Stimulated activated CD8-positive, alpha-beta memory T cell treated with anti-CD3 and anti-CD28 coated beads, Interleukin-2, amount 100 ng/mL, for 1 hour (primary cell): ENCODE measurements at places on chromosomes 6 and 20.

DNA sequence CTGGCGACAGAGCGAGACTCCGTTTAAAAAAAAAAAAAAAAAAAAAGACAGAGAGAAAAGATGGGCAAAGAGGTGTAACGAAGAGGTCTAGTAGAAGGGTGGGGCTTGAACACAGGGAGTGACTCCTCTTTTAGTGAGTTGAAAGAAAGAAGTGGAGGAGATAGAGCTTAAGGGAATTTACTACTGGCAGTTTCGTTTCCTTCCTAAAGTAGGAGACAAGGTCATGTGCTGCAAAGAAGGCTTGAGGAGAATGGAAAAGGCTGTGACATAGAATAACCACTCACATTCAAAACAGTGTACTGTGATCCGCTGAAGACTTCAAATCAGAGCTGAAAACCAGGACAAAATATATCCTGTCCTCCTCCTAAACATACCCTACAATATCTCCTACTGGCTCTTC is 63.8 kb upstream of the EIF2S2 start:
- no peak for DNase-seq

GRCh38 chr6:13184089-13184468 is 144.3 kb downstream of the TBC1D7 start:
- DNase-seq = no peak

DNA sequence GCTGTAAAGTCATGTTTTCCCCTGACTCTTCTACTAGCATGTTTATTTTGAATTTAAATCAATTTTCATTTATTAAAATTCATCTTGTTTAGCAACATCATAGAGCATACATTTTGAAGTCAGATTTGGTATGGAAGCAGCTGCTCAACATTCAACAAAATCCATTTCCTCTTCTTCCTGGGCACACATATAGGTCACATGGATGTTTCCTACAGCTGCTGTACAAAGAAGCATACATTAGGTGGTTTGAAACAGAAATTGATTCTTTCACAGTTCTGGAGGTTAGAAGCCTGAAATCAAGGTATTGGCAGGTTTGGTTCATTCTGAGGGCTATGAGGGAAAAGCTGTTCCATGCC is 495.2 kb downstream of the RFPL4B start:
- DNase-seq = no peak

GRCh38 chr6:46419576-46420002 is 71.7 kb downstream of the RCAN2 start:
- no peak for DNase-seq

GRCh38 chr20:25686081-25687067 is 10.3 kb downstream of the ZNF337 start:
- no peak for DNase-seq

DNA sequence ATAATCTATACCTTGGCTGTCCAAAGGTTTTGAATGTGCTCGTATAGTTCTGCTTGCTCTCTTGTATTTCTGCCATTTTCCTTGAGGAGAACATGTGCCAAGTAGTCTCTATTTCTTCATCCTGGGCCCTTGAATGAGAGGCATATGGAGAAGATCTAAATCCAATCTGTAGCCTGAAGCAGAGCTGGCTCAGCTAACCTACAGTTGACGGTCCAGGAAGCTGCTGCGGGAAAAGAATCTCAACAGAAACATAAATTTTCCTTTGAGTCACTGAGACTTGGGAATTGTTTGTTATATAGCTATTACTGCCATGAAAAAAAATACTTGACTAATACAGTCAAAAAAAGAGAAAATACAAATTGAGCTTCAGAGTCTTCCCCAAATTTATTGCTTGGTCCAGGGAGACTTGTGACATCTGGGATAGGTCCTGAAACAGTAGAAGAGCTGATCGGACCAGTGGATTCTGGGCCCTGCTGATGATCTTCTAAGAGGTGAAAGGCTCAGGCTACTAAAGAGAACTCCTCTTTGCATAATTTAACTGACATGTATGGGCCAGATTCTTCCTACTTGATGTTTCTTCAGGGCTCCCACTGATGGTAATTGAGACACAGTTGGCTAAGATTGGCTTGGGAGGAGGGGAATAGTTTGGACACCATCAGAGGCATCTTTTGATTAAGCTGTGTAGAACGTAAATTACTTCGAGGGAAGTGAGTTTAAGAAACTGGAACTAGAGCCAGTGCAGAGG is 29.9 kb upstream of the PLCB4 start:
- DNase-seq = no peak

GRCh38 chr6:33851959-33852358 is 48.2 kb upstream of the MLN start:
- no peak for DNase-seq

DNA sequence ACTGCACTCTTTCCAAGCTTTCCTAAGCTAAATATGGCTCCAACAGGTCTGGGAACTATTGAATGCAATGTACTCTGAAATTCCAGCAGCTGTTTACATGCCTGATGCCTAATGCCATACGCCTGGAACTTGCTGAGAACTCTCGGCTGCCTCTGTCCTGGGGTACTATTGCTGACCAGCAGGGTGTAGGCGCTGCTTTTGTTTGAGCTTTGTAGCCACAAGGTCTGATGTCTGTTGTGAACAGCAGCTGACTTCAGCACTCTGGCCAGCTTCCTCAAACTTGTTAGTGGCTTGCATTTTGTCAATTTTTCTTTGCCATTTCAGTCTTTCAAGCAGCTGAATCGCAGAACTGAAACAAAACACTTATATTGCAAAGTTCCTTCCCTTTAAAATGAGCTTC is 26.7 kb downstream of the SAYSD1 start:
- DNase-seq = no peak

- DNase-seq = no peak
Observed at GRCh38 chr6:9927275-9927674, 487.6 kb downstream of the TFAP2A start.

- DNase-seq = no peak
Observed at GRCh38 chr6:169957351-169957963, 206.0 kb downstream of the ERMARD start.

DNA sequence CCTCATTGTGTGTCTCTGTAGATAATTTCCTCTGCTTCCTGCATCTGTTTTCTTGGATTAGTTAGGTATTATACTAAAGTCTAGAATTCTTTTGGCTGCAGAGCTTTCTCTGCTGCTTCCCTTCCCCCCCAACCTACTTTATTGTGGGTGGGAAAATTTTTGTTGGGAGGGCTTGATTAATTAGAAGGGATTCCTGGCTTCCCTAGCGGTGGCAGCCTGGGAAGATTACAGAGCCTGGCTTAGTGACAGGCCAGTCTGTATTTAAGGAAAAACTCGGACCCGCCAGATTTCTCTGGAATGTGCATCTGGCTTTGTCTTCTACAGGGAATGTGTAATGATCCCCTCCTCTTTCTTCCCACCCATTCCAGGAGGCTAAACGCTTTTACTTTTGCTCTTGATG is 31.2 kb downstream of the SLX4IP start:
- no peak for DNase-seq

GRCh38 chr6:166361077-166361429 is 18.7 kb upstream of the SFT2D1 start:
- DNase-seq = no peak

DNA sequence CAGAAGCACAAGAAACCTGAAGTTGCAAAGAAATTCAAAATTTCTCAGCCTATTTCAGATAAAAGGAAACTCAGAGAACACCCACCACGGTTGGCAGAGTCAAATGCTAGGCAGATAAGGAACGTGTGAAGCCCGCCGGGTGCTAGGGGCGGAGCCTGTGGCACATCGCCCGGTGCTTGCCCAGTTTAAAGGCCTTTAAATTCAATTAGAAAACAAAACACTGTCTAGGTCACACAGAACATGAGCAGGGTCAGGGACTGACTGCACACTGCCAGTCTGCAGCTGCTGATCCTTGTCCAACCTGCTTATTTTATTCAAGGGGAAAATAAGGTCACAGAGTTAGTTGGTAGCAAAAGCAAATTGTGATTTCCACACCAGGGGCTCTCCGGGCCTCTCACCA is 75.8 kb downstream of the PSMG4 start:
- DNase-seq = no peak

DNA sequence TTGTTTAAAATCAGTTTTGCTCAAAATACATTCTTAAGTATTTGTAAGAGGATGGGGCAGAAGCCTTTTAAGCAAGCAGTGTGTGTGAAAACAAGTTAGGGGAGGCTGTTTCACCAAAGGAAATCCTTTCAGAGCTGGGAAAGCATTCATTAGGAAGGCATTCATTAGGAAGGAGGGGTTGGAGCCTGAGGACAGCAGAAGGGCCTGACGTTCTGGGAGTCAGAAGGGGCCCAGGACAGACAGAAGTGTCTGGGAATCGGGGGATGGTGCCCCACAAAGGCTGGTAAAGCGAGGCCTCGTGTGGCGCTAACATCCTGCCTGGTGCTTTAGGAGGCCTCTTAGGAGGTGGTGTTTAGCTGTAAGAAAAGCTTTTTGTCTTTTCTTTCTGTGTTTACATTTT is 80.6 kb upstream of the NXT1 start:
- DNase-seq = no peak

- no peak for DNase-seq
Observed at GRCh38 chr20:14454296-14454695, 116.9 kb upstream of the FLRT3 start.

DNA sequence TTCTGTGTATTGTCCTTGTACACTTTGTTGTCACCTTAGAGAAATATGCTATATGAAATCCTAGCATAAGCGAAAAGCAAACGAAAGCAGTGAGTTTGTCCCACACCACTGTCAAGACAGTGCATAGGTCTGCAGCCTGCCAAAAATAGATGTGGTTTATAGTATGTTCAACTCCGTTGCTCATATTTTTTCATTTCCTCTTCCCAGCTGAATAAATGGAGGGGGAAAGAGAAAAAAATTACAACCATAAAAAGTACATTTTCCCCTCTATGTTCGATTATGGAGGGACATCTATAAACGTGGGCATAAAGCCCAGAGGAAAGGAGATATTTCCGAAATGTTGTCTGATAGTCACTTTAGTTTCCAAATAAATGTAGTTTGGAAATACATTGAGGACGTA is 25.8 kb downstream of the PRL start:
- no peak for DNase-seq

DNA sequence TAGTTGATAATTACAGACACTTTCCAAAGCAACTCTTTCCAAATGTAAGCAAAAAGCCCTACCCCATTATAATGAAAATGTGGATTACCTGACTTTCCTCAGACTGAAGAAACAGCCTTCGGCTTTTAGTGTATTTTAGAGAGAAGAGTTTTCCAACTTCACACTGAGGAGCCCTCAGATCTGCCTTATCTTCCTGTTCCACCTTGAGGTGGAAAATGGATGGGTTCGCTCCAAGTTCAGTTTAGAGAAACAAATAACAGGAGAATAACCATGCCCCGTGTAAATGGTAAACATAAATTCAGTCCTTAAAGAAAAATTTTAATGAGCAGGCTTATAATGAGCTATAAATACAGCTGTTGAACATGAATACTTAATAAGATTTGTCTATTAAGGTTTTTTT is 21.1 kb upstream of the MTHFD1L start:
- DNase-seq = no peak
